ENCODE measurements at places on chromosomes 1 and 21.

DNA sequence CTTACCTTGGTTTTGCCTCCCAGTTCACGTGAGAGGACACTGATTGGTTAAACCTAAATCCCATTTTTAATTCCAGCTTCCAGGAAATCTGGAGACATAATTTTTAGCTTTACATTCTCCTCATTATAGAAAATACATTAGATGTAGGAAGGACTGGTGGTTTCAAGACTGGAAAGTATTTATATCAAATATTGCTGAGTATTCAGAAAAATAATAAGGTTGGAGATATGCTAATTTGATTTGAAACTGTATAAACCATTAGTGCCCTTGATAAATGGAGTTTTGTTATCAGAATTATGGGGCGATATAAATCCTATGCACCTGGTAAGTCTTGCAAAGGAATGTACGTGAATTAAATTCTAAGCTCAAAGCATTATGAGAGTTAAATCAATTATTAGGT lies 218.0 kb upstream of the ADGRL4 start:
- no peak for DNase-seq

GRCh38 chr1:116111524-116112021 lies 374 bp downstream of the MAB21L3 start:
- no peak for DNase-seq

- peak; percentile 63 for DNase-seq
Measured at GRCh38 chr1:44786138-44786840, 1.7 kb downstream of the BEST4 start.

GRCh38 chr1:174217248-174217647 lies 57.9 kb downstream of the RABGAP1L start:
- no peak for DNase-seq

- DNase-seq = no peak
Measured at GRCh38 chr1:21295002-21295401, 4.7 kb upstream of the ECE1 start.

DNA sequence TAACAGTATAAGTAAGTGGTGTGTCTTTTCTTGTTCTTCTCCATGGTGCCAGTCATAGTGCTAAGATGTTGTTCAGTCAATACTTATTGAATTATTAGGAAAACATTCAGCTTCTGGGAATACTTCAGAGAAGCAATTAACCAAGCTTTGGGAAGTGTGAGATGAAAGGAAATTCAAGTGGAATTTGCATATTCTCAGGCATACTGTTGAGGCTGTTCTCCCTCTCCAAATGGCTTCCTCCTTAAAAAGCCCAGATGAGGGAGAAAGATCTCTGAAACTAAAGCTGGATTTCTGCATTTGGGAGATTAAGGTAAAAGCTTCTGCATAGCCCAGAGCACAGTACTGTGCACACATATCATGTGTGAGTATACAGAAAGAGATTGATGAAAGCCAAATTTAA lies 73.4 kb downstream of the MACF1 start:
- no peak for DNase-seq

GRCh38 chr1:13587256-13588030 lies 3.8 kb downstream of the PDPN start:
- DNase-seq = no peak

DNA sequence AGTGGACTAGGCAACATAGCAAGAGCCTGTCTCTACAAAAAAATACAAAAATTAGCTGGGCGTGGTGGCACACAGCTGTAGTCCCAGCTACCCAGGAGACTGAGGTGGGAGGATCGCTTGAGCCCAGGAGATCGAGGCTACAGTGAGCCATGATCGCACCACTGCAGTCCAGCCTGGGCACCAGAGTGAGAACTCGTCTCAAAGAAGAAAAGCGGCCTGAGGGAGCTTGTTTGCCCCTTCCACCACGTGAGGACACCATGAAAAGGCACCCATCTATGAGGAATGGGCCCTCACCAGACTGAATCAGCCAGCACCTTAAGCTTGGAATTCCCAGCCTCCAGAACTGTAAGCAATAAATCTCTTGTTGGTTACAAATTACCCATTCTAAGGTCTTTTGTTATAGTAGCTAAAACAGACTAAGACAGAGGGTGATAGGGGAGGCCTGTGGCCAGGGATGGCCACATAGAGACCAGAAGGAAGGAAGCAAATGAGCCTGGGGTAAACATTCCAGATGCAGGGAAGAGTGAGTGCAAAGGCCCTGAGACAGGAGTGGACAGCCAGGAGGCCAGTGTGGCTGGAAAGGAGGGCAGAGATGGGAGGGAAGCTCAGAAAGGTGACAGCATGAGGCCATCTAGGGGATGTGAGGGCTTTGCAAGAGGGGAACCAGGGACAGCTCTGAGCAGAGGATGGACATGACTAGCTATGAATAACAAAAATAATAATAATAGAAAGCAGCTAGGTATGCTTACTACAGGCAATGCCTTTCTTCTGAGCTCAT lies 120.1 kb downstream of the MATN1 start:
- no peak for DNase-seq

- no peak for DNase-seq
Measured at GRCh38 chr1:35577071-35577998, 4.2 kb downstream of the TFAP2E start.

GRCh38 chr1:227730630-227731151 lies 4.4 kb downstream of the JMJD4 start:
- no peak for DNase-seq

GRCh38 chr1:51417496-51418383 lies 87.4 kb upstream of the TTC39A start:
- DNase-seq = no peak

GRCh38 chr1:185825556-185825955 lies 91.4 kb downstream of the HMCN1 start:
- DNase-seq = no peak

GRCh38 chr1:58812926-58813325 lies 29.1 kb upstream of the JUN start:
- no peak for DNase-seq

DNA sequence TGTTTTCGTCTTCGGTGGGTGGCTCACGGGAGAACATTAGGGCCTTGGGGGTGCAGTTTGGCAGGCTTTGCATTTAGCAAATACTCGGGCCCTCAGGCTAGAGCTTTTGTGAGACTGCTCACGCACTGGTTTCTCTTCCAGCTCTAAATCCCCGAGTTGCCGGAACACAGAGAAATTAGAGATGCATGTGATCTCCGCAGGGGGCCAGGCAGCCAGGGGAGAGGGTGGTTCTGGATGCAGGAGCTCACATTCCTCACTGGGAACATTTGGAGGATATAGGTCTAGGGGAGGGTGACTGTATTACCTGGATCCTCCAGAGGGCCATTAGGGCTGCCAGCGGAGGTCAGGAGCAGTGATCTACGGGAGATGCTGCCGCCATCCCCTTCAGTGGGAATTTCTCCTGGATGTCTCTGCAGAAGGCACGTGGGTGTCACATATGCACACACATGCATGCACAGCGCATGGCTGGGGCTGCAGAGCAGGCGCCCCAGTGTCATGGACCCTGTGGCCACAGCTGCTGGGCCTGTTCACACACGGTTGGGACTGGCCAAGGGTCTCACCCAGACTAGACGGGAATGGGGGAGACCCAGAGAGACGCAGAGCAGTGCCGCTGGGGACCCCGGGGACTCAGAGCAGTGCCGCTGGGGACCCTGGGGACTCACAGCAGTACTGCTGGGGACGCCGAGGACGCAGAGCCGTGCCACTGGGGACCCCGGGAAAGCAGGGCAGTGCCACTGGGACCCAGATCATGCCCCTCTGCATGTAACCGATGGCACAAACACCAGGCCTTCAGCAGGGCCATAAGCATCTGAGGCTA lies 258.7 kb downstream of the CAMTA1 start:
- DNase-seq = no peak

- no peak for DNase-seq
Measured at GRCh38 chr1:205575294-205575885, 56.4 kb downstream of the ELK4 start.

GRCh38 chr21:31397939-31398338 lies 53.9 kb upstream of the TIAM1 start:
- DNase-seq = no peak

DNA sequence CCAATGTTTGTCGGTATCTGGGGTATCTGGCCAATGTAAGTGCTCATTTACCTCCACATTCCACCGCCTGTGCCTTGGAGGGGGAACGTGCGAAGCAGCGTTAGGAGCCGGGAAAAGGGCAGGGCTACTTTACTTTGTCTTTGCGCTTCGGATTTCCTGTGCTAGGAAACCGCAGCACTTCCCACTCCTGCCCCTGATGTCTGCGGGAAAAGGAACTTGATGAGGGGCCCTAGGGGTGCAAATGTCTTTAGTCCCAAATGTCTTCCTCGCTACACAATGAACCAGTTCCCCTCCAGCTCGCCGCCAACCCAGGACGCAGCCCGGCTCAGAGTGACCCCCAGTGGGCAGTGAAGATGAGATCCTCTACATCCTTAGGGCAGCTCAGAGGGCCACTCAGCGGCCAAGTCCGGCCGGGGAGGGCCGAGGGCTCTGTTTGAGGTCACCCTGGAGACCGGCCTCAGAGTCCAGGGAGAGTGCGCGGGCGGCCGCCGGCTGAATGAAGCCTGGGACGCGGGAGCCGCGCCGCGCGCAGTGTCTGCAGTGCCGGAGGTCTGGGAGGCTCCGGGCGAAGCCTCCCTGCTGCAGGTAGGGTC lies at the start of gene DYNLT5:
DYNLT5 (plus strand) TSS at position 460 of the 593 bp plus-strand sequence. CDS start 2,200 bp downstream, outside the sequence.
- DNase-seq = no peak

GRCh38 chr1:75430526-75430925 lies 180.4 kb downstream of the SLC44A5 start:
- DNase-seq = no peak

- DNase-seq = no peak
Measured at GRCh38 chr1:211384524-211384923, 57.9 kb downstream of the TRAF5 start.

DNA sequence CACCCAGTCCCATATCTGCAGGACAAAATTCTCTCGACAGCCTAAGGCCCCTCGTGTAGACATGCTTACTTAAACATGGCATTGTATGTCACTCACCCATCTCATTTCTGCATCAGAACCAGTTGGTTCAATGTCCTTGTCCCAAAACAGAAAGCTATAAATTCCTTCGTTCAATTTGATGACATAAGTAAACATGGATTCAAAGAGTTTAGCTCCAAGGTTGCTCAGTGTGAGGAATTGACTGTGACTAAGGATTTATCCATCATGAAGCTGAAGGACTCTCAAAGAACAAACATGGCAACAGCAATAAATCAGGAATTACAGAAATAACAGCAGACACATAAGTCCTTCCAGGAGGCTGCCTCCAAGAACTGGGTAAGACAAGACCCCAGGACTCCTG lies 237.2 kb downstream of the TOMM20 start:
- DNase-seq = no peak

- no peak for DNase-seq
Measured at GRCh38 chr1:160375788-160376524, 9.1 kb downstream of the NHLH1 start.

GRCh38 chr1:12626888-12627287 lies 8.9 kb upstream of the DHRS3 start:
- no peak for DNase-seq

DNA sequence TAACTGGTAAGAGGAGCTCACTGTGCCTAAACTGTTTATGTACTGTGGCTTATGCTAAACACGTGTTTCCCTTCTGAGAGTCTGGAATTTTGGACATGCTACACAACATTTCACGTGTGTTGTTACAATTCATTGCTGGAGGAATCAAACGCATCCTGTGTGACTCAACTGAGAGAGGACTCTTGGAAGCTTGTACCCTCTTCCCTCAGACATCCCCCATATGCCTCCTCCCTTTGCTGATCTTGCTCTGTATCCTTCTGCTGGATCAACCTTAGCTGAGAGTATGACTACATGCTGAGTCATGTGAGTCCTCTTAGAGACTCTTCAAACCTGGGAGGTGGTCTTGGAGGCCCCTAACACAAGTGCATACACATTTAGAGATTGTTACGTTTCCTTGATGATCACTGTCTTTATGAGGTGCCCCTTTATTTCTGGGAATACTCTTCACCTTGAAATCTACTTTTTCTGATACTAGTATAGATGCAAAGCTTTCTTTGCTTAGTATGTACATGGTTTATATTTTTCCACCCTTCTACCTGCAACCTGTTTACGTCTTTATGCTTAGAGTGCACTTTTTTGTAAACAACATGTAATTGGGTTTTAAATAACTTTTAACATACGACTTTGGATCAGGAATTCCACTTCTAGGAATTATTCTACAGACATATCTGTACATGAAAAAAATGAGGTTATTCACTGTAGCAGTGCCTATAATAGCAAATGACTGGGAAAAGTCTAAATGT lies 8.7 kb downstream of the NPHP4 start:
- DNase-seq = no peak

GRCh38 chr1:91891969-91892368 lies 6.0 kb upstream of the TGFBR3 start:
- no peak for DNase-seq

DNA sequence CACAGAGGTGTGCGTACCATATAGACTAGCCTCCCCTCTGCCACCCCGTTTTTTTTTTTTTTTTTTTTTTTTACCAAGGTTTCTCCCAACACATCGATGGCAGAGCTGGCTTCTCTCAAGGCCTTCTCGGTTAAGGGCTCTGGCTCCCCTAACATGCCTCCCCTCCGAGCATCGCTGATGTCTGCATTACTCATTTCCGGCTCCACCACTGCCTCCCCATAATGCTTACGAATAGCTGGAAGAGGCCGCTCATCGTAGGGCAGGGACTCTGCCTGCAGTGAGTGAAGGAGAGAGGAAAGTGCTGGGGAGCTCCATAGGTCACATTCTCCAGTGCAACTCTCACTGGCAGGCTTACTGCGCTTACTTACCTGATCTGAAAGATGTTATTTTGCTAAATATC lies 20.6 kb downstream of the CEP104 start:
- no peak for DNase-seq

DNA sequence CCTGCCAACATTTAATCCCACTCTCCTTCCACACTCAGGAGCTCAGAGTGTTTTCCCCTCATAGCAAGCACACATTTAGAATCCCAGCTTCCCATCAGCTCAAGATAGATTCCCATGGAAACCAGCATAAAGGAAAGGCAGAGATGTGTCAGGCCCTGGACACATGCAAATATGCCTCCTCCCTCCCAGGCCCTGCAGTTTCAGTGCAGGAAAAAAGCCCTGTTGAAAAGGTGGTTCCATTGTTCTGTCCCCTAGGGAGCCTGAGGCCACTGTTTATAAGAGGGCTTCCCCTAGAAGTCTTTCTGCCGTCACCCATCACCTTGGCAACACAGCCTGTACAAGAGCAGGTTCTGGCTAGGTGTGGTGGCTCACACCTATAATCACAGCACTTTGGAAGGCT lies 3.6 kb downstream of the CACNA1S start:
- DNase-seq = no peak

DNA sequence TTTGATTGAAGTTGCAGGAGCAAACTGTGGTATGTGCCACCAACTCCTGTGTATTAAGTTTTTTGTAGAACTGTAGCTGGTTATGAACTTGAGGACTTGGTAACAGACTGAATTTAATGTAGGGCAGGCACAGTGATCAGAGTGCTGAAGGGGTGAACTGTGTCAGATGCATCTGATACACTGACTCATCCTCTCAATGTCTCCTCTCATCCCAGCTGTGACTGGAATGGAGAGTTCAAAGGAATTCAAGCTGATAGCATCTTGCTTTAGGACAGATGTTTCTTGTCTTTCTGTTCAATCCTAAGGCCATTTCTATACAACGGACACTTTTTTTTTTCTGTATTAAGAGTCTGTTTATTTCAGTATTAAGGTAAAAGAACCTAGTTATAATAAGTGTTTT lies 25.0 kb upstream of the GBP1 start:
- no peak for DNase-seq

GRCh38 chr1:211480941-211481545 lies 10.9 kb downstream of the RD3 start:
- DNase-seq = no peak

Measured in stimulated activated CD8-positive, alpha-beta memory T cell treated with anti-CD3 and anti-CD28 coated beads, Interleukin-4, amount 100 ng/mL, for 1 hour (primary cell).